ENCODE measurements at places on chromosomes 2 and 18.

- DNase-seq = peak; percentile 64
These were observed 546 bp downstream of the CHPF start for GRCh38 chr2:219542931-219543595.

- DNase-seq = no peak
These were observed 14.0 kb downstream of the ALPG start for GRCh38 chr2:232420463-232421188.

GRCh38 chr2:185360776-185361175, 377.8 kb upstream of the FSIP2 start:
- DNase-seq = no peak

DNA sequence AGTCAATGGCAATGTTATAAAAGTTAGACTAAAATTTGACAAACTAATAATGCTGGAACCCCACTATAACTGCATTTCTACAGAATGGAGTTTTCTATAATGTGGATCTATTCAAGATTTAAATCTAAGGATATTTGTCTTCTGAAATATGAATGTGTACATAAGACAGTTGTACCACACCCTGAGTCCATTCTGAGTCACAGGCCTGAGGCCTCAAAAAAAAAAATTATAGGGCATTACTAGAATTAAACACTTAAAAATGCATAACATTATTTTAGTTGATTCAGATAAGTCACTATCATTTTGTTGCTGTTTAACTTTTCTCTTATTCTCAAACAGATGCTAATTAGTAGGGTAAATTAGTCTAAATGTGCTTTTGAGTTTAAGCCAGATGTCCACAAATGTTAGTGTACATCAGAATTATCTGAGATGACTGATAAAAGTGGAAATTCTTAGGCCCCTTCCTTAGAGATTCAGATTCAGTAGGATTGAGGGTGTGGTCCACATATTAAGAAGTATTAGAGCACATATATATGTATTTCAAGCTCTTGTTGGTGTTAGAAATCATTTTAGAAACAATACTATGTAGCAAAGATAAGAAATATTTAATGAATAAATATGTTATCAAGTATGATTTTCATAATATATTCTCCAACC, 42.4 kb upstream of the COL5A2 start:
- no peak for DNase-seq

GRCh38 chr2:157173740-157174184, 83.7 kb upstream of the GALNT5 start:
- DNase-seq = no peak

DNA sequence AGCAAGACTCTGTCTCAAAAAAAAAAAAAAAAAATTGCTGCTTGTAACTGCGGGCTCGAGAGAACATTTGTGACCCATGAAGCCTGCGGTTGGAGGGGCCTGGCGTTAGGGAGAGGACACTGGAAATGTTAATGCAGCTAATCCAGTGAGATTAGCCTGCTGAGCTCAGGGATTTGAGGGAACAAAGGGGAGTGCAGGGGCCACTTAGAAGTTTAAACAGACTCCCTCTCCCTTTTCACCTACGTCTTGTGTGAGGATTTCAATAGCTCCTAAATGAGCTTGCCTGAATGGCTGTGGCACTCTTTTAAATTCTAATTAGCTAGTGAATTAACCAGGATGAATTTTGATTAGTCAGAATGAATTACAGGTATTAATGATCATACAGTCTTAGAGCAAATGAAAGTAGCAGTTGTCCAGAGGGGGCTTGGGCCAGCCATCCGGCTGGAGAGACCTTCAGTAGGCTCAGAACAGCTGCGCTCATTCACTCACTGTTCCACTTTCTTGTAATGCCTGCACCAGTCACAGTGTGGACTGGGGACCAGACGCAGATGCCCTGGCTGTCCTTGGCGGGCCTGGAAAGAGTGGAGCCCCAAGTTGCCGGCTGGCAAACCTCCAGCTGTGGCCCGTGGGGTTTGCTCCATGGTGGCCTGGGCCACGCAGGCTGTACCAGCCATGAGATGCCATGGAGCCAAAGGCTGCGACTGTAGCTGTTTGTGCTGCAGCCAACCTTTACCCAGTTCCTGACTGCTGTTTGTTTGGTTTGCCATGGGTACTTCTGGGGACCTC, 20.8 kb downstream of the LDLRAD4 start:
- peak; percentile 85 for DNase-seq

- no peak for DNase-seq
These were observed 47.6 kb downstream of the DIS3L2 start for GRCh38 chr2:232008907-232009638.

DNA sequence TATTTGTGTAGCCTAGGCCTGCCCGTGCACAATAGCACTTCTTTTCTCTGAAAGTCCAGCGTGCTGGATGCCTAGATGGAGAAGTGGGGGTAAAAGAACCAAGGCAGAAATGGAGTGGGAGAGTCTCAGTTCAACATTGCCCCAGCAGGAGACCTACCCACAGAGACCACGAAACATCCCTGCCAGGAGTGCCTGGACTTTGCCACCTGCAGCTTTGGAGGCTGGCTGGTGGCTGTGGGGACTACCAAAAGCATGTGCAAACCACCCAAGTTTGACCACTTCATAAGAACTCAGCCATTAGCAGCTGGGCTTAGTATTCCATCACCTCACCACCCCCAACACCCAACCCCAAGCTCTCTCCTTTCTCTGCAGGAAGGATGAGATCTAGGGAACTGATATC, 416.9 kb upstream of the ID2 start:
- no peak for DNase-seq

- no peak for DNase-seq
These were observed 28.7 kb upstream of the RTN4 start for GRCh38 chr2:55078956-55079355.

- DNase-seq = no peak
These were observed 902.6 kb upstream of the GCFC2 start for GRCh38 chr2:76613330-76613729.

GRCh38 chr2:235024931-235025773, 73.3 kb downstream of the SH3BP4 start:
- DNase-seq = no peak

- no peak for DNase-seq
These were observed 60.9 kb upstream of the TFCP2L1 start for GRCh38 chr2:121345887-121346286.

- no peak for DNase-seq
These were observed 38.0 kb downstream of the NPC1 start for GRCh38 chr18:23548275-23548674.

- no peak for DNase-seq
These were observed 54.5 kb downstream of the TBC1D8 start for GRCh38 chr2:101096619-101097142.

- DNase-seq = no peak
These were observed 151.7 kb downstream of the ANKRD44 start for GRCh38 chr2:197158591-197159550.

- no peak for DNase-seq
These were observed 107.9 kb downstream of the SPOPL start for GRCh38 chr2:138609446-138609845.

DNA sequence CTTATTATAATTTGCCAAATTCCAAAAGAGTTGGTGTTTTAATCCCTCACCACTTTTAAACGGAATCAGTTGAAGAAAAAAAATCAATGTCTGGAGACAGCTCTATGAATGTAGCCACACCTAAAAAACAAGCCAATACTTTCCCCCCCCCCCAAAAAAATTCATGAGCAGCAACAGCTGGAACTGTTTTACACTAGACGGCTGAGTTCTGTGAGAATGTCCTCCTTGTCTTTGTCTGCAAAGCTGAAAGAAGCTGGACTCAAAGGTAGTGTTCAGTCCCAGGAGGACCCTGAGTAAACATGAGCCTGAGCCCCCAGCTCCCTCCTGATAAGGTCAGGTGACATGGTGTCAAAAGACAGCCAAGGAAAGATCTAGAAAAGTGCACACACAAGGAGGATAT, 68.2 kb downstream of the ZNF521 start:
- no peak for DNase-seq

GRCh38 chr2:233012301-233012971, 620 bp downstream of the NGEF start:
- DNase-seq = no peak

GRCh38 chr2:88841224-88841929, 149.9 kb downstream of the RPIA start:
- DNase-seq = no peak

DNA sequence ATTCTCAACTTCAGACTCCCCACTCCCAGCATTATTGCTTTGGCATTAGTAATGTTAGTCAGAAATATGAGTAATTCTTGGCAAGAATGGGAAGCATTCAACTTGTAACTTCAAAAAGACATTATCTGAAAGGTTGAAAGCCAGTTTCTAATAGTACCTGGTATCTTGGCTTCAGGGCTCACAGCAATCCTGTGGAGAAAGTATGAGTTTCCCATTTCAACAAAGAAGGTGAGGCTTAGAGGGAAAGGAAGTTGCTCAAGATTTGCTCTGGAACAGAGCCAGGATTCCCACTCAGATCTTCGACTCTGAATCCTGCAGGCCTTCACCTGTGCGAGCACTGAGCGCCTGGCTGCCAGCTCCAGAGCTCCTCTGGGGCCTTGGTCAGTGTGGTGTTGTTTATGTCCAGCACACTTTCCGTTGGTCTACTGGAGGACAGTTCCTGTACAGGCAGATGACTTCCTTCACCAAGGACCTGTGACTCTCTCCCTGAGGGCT, 136.1 kb downstream of the MCFD2 start:
- DNase-seq = no peak

DNA sequence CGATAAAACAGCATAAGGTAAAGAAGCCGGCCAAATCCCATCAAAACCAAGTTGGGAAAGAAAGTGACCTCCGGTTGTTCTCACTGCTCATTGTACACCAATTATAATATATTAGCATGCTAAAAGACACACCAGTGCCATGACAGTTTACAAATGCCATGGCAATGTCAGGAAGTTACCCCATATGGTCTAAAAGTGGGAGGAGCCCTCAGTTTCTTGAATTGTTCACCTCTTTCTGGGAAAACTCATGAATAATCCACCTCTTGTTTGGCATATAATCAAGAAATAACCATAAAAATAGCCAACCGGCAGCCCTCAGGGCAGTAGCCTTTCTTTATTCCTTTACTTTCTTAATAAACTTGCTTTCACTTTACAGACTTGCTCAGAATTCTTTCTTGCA, 544.9 kb upstream of the SETBP1 start:
- DNase-seq = no peak

DNA sequence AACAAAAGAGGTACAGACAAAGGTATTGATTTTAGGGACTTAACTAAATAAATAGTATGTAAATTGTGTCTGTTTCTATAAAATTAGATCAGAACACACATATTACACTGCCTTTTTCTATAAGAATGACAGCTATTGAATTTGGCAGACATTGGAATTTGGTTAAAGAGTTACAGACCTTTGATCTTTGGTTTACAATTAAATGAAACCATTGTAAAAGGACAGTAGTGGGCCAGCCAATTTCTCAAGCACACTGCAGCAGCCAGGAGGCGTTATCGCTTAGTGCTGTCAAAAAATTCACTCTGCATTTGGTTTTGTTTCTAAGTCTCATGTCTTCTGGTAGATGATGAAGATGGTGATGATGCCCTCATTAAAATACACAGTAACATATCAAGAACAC, 175.9 kb downstream of the NR4A2 start:
- DNase-seq = no peak

DNA sequence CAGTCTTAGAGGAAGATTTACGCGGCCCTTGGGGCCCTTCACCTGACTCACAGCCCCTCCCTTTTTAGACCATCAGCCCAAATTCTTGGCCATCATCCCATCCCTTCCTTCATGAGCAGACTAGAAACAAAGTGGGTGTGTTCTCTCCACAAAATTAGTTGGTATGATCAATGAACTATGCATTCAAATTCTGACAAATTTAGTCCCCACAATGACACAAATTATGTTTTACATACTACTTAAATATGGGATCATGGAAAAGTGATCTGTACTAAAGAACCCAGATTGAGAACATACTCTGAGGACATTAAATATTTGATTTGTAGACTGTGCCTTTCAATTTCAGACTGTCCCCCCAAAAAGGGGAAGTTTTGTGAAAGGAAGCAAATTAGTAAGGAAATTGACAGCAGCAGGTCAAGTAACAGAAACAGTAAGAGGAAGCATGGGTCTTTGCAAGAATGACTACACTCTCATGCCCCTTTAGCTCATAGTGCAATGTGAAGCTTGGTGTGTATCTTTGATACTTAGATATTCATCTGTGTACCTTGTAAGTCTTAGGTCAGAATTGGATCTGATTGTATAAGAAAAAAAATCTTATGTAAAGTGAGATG, 2.2 kb upstream of the MAPRE2 start:
- DNase-seq = no peak

DNA sequence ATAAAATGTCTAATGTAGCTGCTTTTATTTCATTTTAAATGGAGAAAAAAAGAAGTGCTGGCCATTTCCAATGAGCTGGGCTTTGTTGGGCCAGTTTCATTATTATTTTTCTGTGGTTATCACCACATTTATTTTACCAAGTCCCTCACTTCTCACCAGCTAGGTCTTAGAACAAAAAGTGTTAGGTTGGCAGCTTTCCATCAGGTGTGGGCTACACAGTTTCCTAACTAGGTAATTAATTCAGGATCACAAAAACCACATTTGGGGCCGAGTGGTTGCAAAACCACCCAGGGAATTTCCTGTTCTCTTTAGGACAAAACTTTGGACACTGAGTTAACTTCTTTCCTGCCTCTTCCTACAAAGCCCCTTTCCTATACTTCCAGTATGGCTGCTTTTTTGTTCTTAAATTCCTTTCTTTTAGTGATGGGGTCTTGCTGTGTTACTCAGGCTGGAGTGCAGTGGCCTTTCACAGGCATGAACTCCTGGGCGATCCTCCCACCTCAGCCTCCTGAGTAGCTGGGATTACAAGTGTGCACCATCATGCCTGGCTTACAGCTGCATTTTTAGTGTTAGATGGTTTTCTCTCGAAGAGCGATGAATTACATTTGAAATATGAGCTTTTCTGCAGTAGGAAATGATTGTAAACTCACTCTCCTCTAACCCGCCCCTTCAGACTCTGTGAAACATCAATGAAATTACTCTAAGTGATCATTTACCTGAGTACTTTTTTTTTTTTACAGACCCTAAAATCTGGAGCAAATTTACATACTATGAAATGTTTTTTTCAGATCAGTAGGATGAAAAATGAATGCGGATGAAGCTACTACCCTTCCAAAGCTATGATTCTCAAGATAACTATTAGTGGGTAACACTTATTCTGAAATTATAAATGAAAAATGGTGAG, 2.6 kb upstream of the ZFP36L2 start:
- DNase-seq = no peak

DNA sequence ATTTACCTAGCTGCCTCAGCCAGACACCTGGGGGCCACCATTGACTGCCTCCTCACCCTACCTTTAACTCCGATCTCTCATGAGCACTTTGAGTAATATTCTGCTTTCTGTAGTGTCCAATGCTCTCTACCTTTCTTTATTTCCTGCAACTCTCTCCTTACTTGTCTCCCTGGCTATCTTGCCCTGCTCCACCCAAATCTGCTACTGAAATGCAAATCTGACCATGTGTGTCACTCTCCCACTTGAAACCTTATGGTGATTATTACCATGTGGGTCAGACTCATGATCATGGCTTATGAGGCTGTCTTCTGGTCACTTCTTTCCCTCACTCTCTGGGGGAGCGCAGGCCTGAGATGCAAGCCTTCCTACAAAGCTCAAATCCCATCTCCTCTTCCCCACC, 83.3 kb downstream of the INSIG2 start:
- DNase-seq = no peak

Measured in WERI-Rb-1 (cell line).